Kidney epithelial cell (primary cell): ENCODE measurements at places on chromosomes 11 and 22. TPM values are rescaled to one million over a fixed set of nuclear protein-coding genes. Genes with fewer than 3 reads are reported as not detected.

Gene AGBL2
- total RNA-seq = 0.29 and 0.62 TPM in 2 replicates

Gene RASL10A
- total RNA-seq = 0.33 TPM in 1 of 2 replicates, not detected in the other

Gene ANO9
- 18.4 and 19.7 TPM in 2 replicates for total RNA-seq

Gene ART5
- 0.21 and 0.54 TPM in 2 replicates for total RNA-seq

Gene LRRC4C
- total RNA-seq = 0.14 and 1.5 TPM in 2 replicates

Gene EHBP1L1
- total RNA-seq = 19.5 and 20.9 TPM in 2 replicates

Gene ZNF280B
- total RNA-seq = 2.7 and 4.0 TPM in 2 replicates

DNA sequence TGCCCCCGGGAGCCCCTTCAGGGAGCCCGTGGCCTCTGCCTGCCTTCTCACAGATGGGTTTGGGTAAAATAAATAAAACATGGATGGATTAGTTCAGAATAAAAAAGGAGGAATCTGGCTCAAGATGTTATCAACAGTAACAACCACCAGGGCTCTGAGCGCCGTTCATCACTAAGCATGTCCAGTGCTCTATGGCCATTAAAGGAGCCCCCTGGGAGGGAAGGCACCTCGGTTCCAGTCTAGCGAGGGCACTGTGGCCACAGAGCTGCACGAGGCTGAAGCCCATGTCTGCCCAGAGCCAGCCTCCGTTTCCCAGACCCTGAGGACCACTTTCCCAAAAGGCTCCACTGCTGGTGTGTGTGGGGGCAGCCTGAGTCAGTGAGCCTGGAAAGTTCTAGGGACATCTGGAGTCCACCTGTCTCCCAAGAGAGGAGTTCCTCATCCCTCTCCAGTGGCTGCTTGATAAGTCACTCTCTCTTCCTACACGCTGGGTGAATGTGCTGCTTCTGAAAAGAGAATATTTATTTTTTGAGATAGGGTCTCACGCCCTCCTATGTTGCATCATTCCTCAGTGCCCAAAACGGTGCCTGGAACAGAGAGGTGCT, 614.6 kb downstream of the TBC1D22A start:
- DNase-seq = no peak

DNA sequence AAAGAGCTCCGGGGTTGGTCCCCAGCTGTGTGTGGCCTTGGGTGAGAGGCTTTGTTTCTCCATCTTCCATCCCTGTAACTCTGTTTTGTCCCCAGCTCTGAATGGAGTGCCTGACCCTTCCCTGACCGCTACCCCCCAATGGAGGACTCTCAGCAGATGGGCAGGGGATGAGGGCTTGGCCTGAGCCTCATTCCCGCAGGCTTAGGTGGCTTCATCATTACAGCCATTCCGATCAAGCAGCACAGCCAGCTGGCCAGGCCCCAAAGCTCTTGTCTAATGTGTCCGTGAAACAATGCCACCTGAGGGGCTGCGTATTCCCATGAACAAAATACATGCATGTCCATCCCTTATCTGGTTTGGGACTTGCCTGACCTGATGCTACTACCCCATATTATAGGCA, 3.9 kb upstream of the CDC42EP2 start:
- DNase-seq = no peak

GRCh38 chr11:70883973-70884623, 368.3 kb downstream of the SHANK2 start:
- no peak for DNase-seq

GRCh38 chr11:19631712-19632498, 80.7 kb upstream of the NAV2 start:
- DNase-seq = no peak

- no peak for DNase-seq
Observed at GRCh38 chr11:43123443-43123842, 188.4 kb upstream of the API5 start.

- DNase-seq = no peak
Observed at GRCh38 chr22:27836181-27836580, 34.6 kb upstream of the MN1 start.

GRCh38 chr11:2591805-2592204, 108.0 kb downstream of the KCNQ1OT1 start:
- DNase-seq = no peak

GRCh38 chr22:49018601-49019000, 809.1 kb downstream of the BRD1 start:
- DNase-seq = no peak

DNA sequence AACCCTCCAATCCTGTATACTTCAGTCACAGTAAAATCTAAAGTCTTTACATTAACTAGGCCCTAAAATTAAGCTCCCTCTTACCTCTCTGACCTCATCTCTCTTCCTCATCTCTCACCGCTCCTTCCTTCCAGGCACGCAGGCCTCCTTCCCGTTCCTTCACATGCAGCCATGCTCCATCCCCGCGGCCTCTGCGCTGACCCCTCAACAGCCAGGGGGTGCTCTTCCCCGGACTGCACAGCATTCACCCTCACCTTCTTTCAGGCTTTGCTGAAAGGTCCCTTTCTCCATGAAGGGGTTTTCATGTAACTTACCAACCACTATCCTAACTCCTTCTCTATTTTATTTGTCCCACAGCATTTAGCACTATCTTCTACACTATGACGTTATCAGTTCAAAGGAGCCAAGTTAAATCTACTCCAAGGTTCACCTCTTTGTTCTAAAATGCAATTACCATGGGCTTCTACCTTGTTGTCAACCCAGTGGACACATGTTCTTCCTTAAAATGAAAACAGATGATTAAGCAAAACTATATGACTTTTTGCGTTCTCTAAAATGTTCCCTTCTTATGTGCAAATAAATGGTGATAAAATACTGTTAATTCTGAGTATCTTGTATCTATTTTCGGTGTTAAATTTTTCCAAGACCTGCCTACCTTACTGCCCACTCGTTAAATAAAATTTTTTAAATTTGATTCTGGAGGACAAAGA, 57.8 kb upstream of the APOA1 start:
- DNase-seq = no peak

DNA sequence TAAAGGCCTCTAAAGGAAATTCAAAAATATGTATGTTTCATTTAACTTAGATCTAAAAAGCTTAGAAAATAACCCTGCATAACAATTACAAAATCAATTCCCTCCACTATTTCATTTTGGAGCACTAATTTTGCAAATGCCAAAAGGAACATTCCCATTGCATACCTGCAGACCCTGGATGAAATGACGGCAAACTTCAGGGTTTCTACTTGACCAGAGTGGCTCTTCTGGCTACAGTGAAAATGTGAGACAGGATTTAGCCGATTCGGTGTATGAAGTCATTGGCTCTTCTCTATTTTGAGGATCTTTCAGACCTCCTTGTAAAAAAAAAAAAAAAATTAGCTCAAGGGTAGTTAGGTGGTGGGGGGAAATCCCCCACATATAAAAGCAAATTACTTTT, 44.1 kb downstream of the PAX6 start:
- no peak for DNase-seq

GRCh38 chr11:79431535-79431934, 9.3 kb downstream of the TENM4 start:
- peak; percentile 83 for DNase-seq

- DNase-seq = no peak
Observed at GRCh38 chr11:57776577-57777210, 15.1 kb downstream of the CTNND1 start.

DNA sequence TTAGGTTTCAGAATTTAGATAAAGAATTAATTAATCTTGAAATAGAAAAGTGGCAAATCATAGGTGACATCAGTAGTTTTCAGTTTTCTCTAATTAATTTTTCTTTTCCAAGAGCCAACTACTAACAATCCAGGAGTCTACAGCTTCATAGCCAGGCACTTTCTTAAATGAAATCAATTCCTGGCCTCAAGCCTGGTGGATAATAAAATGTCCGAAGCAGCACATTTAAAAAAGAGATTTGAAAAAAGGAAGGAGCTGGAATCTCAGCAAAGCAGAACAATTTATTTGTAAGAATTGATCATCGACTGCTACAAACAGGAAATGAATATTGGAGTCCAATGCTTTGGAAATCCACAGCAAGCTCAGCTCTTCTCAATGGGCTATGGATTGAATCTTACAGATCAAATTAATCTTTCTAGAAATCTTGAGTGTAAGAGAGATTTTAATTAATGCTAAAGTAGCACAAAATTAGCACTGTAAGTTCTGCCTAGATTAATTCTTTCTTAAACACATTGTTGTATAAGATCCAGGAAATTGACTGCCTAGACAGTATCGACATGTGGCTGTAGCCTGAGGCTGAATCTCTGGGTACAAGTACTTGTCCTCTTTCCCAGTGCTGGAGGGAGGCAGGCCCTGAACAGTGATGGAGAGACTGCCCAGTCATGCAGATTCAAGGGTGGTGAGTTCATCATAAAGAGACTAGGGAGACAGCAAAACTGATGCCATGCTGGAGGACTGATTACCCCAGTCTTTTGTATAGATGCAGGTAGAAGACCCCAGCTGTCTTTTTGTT, 167.8 kb upstream of the POU2AF2 start:
- DNase-seq = no peak

DNA sequence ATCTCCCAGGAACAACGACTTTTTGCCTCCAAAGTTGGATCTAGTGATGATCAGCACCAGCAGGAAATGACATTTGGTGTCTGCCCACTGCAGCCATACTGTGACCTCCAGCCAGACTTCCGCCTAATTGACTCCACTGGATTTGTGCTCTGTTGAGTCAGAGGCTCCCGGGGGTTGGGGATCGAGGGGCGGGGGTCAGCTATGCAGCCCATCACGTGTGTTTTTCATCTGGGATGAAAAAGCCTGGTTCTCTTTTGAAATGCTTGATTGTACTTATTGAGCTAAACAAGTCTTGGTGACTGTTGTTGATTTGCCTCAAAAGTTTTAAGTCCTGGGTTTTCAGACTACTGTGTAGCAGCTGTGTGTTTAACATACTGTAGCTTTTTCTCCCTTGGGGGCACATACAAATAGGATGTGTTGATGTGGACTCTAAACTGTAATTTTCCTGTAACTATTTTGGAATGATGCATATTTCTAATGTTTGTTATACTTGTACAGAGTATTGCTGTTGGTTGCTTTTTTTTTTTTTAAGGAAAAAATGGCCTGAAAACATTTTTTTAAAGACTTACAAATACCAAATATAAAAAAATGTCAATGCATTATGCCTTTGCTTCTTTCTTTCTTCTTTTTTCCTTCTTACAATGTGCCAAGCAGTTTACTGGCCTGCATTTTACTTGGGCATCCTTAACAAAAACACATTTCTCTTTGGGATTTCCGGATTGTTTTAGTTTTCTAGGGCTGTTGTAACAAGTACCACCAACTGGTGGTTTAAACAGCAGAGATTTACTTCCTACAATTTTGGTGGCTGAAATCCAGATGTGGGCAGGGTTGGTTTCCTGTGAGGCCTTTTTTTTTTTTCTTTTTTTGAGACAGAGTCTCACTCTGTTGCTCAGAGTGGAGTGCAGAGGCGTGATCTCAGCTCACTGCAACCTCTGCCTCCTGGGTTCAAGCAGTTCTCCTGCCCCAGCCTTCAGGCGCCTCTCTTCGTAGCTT, 46.1 kb upstream of the OR4B1 start:
- DNase-seq = no peak

- DNase-seq = no peak
Observed at GRCh38 chr22:46297151-46297812, 612 bp downstream of the GTSE1 start.

DNA sequence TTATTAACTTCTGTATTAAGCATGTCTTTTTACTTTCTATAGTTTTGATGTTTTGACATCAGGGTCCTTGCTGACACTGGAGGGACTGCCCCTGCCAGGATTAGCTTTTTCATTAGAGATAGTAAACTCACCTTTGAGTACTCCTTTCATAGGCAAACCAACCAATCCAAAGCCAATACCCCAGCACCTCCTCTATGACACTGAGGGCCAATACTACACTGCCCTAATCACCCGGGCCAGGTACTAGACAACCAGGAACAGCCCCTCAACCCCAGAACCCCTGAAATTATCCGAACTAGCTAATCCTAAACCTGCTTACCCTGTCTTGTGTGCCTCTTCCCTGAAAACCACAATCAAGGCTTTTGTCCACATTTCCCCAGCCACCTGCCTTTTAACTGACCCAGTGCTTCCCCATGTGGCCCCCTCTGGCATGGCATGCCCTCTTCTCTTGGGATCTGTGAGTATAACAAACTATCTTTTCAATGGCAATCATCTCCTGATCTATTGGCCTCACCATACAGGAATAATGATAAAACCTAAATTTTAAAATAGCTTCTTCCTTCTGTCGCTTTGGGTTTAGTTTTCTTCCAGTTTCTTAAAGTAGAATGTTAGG, 31.2 kb downstream of the RAB6A start:
- DNase-seq = no peak

DNA sequence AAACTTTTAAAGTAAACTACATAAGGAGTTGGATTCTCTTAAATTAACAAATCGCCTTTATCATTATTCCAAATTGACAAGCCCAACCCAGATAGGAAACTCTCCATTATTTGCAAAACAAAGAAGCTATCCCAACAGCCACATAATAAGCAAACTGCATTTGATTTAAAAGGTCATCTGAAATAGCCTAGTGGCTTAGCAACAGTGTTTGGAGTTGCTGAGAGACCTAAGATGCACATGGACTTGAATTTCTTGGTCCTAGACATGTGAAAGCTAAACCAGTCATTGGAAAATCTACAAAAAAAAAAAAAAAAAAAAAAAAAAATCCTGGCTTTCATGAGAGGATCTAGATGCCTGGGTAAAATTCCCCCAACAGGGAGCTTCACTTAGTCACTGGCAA, 69.5 kb downstream of the PRCP start:
- DNase-seq = no peak

GRCh38 chr11:46898396-46899095, 19.8 kb downstream of the LRP4 start:
- DNase-seq = no peak

DNA sequence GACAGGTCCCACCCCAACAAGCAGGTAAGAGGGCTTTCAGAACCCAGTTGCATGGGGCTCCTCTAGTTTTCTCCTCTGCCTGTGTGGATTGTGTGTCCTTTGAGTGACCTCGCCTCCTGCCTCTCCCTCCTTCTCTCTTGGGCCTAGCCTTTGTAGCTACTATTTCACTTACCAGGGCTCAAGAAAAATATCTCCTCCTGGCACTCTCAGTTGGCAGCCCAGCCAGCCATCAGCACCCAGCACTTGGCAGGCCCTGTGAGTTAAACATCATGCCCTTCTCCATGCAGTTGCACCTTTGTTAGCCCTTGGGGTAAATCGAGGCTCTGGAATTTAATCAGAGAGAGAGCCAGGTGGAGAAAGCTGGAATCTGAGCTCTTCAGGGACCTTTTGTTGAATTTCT, 35.4 kb upstream of the SORL1-AS1 start:
- DNase-seq = no peak

- no peak for DNase-seq
Observed at GRCh38 chr11:126817096-126817495, 183.5 kb downstream of the KIRREL3 start.

DNA sequence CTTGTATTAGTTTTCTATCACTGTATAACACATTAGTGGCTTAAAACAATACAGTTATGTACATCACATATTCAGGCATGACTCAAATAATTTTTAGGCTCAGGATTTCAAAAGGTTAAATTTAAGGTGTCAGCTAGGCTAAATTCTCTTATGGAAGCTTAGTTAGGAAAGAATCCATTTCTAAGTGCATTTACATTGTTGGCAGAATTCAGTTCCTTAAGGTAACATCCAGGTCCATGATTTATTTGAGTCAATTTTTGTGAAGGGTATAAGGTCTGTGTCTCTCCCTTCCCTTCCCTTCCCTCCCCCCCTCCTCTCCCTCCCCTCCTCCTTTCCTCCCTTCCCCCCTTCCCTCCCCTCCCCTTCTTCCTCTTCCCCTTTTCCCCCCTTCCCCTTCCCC, 399.0 kb upstream of the CNTN5 start:
- no peak for DNase-seq

GRCh38 chr11:45180179-45180847, 33.9 kb downstream of the PRDM11 start:
- no peak for DNase-seq
